Activated naive CD8-positive, alpha-beta T cell treated with anti-CD3 and anti-CD28 coated beads for 36 hours (primary cell): ENCODE measurements at places on chromosomes 7 and 10. TPM values are rescaled to one million over a fixed set of nuclear protein-coding genes. Genes with fewer than 3 reads are reported as not detected.

IFIT1B gene
- total RNA-seq = not detected

KLF14 gene
- total RNA-seq = not detected

DNA sequence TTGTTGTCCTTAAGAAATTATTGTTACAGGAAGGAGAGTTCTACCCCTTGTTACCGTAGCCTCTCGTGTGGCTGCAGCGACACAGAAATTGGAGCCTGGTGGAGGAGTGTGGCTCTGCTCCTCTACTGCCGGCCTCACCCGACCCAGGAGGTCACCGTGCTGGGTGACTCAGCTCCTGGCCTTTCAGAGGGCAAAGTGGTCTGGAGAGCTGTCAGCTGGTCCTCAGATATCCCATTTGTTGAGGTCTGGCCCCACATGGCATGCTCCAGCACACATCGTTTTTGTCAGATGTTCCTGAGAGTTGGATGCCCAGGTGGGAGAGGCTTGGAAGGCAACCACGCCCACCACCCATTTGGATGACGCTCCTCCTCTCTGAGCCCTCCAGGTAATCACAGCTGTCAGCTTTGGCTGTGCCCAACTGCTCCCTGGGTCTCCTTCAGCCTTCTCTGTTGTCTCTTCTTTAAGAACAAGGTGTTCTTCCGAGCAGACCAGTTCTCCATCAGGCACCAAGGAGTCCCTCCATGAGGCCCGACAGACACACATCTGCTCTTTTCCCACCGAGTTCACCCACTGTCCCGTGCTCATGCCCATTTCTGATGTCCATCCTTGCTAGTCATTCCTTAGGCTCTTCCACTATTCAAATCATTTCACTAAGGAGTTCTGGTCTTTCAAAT lies 80.3 kb downstream of the RAMP3 start:
- no peaks in the 10 kb centered on the region for H3K4me1 ChIP-seq
- no peak overlapping the region for H3K27ac ChIP-seq
- no peak overlapping the region for H3K4me3 ChIP-seq
- no peak for DNase-seq
- peaks cover 35% of the 10 kb centered on the region for H3K27me3 ChIP-seq
- no peaks in the 10 kb centered on the region for H3K36me3 ChIP-seq

DNA sequence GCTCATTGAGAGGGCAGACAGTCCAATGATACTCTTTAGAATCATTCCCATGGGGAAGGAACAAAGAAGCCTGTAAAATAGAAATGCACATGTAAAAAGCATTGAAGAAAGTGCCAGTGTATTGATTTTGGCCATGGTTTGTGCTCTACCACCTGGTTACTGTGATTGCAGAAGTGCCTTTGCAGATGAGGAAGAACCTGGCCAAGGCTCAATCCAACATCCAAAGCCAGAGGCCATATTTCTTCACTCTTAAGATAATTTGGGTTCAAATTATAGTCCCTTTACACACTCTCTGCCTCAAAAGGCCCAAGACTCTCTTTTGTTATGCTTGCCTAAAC lies 122.1 kb downstream of the EGFR start:
- H3K4me3 ChIP-seq = no peak overlapping the region
- no peak for DNase-seq
- H3K36me3 ChIP-seq = no peaks in the 10 kb centered on the region
- H3K4me1 ChIP-seq = peaks cover 3% of the 10 kb centered on the region
- H3K27ac ChIP-seq = no peak overlapping the region
- H3K27me3 ChIP-seq = peaks cover 7% of the 10 kb centered on the region
